ENCODE measurements at places on chromosomes 5 and 9. TPM values are rescaled to one million over a fixed set of nuclear protein-coding genes. Genes with fewer than 3 reads are reported as not detected.
A peak's percentile ranks its signal among the peaks of the same experiment; 100 is the strongest.

- no peak for DNase-seq
Observed at GRCh38 chr9:16721972-16722371, 148.5 kb downstream of the BNC2 start.

GRCh38 chr5:133232435-133232834, 180.6 kb downstream of the HSPA4 start:
- no peak for DNase-seq

GRCh38 chr5:140868721-140869554, at the start of gene PCDHA11:
TSS of gene PCDHA11 (plus strand) at chr5:140868957. CDS start at chr5:140869104, 147 bp downstream.
- DNase-seq: peak; percentile 4

The TNC gene
- 4.5 TPM for total RNA-seq

The DIPK1B gene
- 93.8 TPM for total RNA-seq

DNA sequence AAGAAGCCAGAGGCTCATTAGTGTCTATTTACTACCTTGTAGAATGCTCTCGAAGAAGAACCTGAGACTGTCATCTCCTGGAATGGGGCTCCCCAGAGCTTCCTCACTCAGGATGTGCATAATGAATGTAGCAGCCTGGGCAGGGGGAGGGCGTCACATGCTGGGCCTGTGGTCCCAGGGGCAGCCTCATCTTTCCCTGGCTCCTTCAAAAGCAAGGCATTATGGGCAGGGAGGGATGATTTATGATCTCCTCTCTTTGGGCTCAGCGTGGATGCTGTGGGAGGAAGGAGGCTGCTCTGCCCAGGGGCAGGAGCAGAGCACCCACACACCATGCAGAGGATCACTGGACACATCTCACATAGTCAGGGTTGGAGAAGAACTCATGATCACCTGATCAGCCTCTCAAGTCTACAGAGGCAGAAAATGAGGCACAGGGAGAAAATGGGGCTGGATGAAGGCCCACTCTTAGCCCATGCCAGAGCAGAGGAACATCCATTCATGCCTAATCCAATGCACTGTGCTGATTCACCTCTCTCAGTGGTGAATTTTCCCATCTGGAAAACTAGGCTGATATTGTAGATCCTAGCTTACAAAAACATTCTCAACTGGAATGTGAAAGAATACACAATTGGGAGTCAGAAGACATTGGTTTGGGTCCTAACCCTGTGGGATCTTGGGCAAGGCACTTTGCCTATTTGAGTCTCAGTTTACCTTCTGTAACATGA, 173.7 kb downstream of the CARTPT start:
- no peak for DNase-seq

- DNase-seq: no peak
Observed at GRCh38 chr9:114722081-114722621, 40.2 kb upstream of the TEX48 start.

GRCh38 chr5:76040806-76041205, 42.4 kb upstream of the SV2C start:
- no peak for DNase-seq

The GABRA6 gene
- total RNA-seq: not detected

DNA sequence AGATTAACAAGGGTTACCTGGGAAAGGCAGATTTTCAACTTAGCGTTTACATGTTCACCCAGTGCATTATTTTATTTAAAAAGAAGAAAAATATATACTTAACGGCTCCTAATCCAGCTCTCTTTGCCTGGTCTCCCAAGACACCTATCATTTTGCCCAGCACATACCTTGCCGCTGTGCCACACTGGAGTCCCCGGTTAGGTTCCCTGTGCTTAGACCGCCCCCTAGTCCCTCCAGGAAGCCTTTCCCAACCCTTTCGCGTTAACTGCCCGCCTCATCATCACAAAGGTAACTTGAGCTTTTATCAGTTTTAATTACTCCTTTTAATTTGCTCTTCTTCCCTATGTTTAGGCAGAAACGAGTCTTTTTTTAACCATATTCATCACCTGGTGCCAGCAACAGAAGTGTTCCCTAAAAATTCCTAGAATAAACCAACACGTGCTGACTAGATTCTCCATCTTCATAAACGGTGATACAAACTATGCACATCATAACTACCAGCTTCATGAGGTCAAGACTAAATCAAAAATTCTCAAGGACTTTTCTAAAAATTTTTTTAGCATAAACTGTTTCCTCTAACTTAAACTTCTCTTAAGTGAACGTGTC, 19.7 kb downstream of the DNAJA1 start:
- DNase-seq: peak; percentile 55
